ENCODE measurements at places on chromosomes 2 and 18.

GRCh38 chr18:78321402-78321801 is 658.2 kb upstream of the SALL3 start:
- DNase-seq, result no peak

- no peak for DNase-seq
Observed at GRCh38 chr2:43333656-43334144, 107.3 kb upstream of the ZFP36L2 start.

GRCh38 chr2:78676921-78677696 is 348.4 kb upstream of the REG3G start:
- no peak for DNase-seq

GRCh38 chr2:215615803-215616174 is 179.9 kb upstream of the FN1 start:
- DNase-seq, result no peak

- DNase-seq, result no peak
Observed at GRCh38 chr18:70132999-70133398, 72.5 kb downstream of the RTTN start.

DNA sequence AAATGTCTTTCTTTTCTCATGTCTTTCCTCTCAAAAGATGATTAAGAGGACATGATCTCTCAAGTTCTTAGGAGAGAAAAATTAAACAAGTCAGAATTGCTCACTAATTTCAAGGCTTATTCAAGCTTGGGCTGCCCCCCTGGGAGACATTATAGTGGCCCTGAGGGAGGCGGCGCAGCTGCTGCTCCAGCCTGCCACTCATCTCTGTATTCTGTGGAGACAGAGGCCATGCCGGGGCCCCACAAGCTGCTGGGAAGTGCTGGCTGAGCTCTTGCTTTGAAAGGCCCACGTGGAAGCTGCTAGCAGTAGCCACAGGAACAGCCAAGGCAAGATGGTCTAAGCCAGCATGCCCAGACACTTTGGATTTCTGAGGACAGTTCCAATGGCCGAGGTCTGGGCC is 267.4 kb downstream of the LNPK start:
- no peak for DNase-seq

DNA sequence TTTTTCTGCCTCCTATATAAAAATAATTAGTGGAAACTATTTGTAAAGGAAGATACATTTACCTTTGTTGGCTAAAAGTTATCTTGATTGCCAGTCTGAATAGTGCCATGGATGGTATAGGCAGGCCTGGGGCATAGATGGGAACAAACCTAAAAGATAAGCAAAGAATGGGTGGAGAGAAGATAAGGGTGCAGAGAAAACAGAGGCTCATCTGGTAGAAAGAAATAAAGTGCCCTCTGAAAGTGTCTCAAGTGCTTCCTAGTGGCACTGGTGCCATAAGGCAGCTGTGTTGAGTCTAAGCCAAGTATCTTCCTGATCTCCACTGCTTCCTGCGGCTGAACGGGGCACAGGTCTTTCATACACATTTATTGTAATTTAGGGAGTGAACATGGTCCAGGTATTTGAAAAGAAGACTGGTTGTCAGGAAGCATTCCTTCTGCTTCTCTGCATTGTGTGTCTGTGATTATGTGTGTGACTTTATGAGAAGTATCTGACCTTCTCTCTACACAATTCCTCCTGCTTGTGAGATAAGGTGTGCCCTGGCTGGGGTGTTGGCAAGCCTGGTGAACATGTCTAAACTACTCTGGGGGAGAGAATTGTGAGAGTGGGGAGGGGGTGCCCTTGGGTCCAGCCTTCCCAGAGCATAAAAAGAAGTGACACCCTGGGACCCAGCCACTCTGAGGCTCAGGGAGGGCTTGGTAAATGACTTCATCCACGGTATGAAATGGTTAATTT is 280.5 kb downstream of the CAMKMT start:
- no peak for DNase-seq

Measured in activated CD8-positive, alpha-beta memory T cell treated with anti-CD3 and anti-CD28 coated beads, Interleukin-2, amount 10 ng/mL, durations not matched to agents 7 days and 5 days (primary cell).